ENCODE measurements at places on chromosomes 6 and 20.

- DNase-seq, result no peak
Measured at GRCh38 chr6:45650524-45651135, 272.9 kb upstream of the SUPT3H start.

- DNase-seq, result no peak
Measured at GRCh38 chr20:52921340-52921739, 50.8 kb upstream of the TSHZ2 start.

DNA sequence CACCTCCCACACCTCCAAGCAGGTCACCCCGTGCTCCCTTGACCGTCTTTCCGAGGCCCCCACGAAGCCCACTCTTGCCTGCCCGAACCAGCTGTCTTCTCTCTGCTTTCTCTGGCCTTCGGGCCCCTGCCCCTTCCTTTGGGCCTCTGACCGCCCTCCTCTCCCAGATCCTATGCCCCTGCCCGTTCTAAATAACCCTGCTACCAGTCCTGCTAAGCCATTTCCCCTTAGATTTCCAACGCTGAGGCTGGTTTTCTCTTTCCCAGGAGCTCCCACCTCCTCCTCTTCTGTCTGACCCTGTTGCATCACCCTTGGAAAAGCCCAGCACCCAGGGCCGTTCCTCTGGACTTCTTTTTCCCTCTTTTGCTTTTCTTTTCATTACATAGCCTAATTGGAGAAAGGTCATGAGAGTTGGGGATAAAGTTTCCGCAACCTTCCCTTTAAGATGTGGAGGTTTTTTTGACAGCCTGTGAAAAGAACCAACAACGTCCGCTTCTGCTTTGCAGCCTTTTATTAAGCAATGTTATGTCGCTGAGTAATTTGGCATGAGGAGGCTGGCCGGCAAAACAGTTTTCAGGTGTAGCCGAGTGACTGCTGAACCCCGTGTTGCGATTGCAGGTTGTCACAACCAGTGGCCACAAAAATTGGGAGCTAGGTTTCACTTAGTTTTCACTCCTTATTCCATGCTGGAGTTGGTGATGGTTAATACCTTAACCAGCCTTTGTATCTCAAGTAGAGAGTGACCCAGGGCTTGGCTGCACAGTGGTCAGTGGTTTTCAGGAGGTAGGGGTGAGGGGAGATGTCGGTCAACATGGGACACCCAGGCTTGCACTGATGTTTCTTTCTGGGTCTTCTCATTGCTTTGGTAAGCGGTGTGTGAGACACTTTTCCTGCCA lies 970 bp downstream of the BLTP3A start:
- peak; percentile 28 for DNase-seq

GRCh38 chr6:13398069-13398381 lies 69.7 kb upstream of the TBC1D7 start:
- DNase-seq, result no peak

- DNase-seq, result no peak
Measured at GRCh38 chr6:65671922-65672321, 35.1 kb downstream of the EYS start.

DNA sequence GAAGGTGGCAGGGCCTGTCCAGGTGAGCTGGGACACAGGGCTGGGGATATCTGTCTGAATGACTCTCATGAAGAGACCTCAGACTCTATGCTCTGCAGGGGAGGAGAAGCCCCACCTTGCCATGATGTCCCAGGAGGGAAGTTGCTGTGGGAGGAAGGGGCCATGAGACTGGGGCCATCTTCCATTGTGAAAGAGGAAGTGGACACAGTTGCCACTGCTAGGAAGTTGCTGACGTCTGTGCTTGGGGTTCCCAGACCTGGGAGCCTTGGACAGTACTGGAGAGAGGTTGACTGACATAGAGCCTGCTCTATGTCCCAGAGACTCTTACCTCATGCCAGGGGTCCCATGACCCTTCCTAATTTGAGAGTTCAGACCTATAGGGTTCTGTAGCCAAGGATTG lies 24.5 kb downstream of the SIRPB1 start:
- no peak for DNase-seq

GRCh38 chr6:134123666-134124208 lies 71.3 kb upstream of the SLC2A12 start:
- peak; percentile 36 for DNase-seq

- no peak for DNase-seq
Measured at GRCh38 chr6:131765804-131766135, 42.0 kb upstream of the ENPP1 start.

GRCh38 chr20:53500651-53501050 lies 93.0 kb downstream of the ZNF217 start:
- DNase-seq, result no peak

DNA sequence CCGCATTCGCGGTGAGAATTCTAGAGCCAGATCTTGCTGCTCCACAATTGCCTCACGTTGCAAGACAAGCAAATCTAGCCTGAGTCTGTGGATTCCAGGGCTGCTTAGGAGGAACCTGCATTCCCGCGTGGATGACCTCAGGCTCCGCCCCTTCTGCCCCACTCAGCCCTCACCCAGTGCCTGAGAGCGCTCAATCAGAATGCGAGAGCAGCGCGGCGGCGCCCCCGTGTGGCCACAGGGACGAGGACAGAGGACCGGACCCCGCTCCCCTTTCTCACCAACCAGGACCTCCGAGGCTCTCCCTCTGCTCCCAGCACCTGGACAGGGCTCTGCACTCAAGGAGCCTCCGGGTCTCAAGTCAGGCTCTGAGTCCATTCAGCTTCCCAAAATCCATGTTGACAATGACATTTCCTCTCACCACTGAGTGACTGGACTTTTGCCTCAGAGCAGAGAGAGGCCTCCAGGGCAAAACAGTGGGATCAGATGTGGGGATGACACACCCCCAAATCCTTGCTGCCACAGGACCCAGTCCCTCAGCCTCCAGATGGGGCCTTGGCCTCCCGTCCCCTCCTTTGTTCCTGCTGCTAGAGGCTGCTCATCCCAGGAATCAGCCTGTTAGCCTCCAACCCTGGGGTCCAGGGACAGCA lies 52.0 kb downstream of the RPP21 start:
- DNase-seq, result peak; percentile 47

DNA sequence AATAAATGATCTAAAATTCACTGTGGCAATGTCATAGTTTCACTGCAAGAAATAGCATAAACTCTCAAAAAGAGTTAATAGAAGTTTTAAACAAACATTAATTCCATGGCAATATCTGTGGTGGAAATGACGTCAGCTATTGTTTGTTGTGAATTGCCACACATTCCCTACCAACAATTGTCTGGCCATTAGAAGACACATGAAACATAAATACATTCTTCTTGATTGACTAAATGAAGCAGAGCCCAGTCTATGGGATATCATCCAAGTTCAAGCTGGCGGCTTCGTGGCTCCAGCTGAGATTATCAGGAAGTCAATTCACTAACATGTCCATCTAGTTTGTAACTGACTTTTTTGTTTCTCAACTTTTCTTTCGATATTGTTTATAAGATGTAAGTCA lies 369.0 kb downstream of the ARHGAP18 start:
- no peak for DNase-seq

DNA sequence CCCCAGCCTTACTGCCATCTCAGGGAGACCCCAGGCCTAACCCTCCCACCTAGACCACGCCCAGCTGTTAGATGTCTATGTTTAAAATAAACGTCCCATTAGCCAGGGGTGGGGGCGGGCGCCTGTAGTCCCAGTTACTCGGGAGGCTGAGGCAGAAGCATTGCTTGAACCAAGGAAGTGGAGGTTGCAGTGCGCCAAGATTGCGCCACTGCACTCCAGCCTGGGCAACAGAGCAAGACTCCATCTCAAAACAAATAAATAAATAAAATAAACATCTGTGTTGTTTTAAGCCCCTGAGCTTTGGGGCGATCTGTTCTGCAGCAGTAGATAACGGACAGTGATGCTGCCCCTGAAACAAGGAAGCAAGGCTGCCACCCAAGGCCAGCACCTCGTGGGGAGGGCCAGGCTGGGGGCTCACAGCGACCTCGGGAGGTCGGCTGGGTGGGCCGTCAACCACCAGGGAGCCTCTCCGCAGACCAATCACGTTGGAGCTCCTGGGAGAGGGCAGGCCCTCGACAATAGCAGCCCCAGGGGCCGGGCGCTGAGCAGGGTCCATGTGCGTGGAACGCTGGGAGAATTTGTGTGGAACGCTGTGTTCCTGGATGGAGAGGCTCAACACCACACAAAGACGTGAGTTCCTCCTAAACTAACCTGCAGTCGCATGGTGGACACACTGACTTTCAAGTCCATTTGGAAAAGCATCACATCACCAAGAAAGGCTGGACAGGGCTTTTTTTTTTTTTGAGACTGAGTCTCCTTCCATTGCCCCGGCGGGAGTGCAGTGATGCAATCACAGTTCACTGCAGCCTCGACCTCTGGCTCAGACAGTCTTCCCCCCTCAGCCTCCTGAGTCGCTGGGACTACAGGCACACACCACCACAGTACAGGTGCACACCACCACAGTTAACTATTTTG lies 1.0 kb upstream of the HELZ2 start:
- no peak for DNase-seq

DNA sequence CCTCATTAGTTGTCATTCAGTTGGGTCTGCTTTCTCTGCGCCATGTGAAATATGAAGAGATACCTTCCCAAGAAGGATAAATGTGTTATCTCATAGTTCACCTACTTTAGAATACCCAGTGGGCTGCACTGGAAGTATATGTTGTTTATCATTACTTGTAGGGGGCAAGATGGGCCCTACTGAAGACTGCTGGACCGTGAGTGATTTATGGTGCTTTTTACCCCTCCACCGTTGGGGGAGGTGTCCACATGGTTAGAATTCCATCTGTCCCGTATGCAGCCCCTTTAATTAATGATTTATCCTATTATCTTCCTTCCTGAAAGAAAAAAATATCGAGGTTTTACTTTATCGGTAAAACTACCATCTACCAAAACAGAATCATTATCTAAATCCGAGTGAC lies 97.0 kb downstream of the TSHZ2 start:
- DNase-seq, result no peak

DNA sequence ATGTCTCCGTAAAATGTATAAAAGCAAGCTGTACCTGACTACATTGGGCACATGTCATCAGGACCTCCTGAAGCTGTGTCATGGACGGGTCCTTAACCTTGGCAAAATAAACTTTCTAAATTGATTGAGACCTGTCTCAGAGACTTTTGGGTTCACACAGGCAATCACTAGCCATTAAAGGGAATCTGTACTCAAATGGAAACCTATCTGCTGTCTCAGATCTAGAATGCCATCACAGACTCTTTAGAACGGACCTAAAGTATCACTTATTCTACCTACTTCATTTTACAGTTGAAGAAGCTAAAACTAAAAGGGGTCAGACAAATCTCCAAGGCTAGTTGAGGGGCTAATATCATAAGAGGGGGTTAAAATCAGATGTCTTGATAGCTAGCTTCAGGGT lies 11.1 kb downstream of the SAMD3 start:
- DNase-seq, result no peak

GRCh38 chr6:53896196-53896595 lies 101.4 kb downstream of the LRRC1 start:
- DNase-seq, result no peak

GRCh38 chr6:71289039-71289801 lies 609 bp downstream of the OGFRL1 start:
- peak; percentile 24 for DNase-seq

DNA sequence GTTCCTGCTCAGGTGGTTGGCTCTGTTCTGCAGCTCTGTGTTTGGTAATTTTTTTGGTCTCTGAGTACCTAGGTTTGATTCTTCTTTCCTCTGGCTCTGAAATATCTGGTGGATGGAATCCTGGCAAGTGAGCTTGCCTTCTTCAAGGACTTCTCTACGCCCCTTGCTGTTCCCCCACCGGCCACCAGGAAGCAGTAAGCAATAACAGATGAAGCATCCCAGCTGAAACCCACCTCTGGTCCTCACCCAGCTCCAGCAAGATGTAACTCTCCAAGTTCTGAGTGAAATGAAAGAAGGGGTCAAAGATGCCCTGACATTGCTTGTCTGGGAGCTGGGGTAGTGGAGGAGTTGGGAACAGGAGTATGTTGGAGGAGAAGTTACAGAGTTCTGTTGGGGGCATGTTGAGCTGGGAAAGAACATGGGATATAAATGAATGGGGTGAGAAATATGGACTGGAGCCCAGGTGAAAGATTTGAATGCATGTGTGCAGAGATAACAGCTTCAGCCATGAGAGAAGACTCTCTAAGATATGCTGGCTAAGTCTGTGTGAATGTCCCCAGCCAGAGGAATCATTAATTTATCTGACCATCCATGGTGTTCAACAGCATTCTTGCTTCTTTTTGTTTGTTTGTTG lies 51.3 kb upstream of the GLP1R start:
- no peak for DNase-seq

DNA sequence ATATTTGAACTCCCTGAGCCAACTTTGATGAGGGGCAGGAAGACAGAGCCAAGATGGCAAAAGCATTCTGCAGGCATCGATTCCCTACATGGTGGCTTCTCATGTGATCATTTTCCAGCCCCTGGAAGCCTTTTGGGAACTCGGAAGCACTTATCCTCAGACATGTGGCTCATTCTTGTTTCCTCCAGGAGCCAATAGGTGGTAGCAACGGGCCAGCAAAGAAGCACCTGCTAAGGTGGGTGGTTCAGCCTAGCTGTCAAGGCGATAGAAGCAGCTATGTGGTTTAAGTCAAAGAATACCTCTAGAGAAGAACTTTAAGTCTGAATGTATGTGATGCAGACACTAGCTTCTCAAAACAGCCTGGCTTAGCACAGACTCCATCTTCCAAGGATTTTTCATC lies 64.9 kb upstream of the PAX1 start:
- no peak for DNase-seq

DNA sequence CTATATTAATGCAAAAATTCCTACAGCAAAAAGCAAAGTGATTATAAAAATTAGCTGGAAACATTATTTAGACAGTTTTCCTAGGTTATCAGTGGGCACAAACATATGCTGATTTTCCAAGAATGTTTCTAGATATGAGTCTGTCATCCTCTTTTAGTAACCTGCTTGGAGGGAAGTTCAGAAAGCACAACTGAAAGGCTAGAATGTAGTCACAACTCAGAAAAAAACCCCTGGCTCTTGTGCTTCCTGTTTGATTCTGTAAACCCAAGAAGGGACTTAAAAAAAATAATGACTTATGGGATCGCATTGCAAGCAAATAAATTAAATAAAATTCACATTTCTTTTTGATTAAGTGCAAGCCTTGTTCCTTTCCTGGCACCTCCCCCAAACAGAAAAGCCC lies 708.4 kb upstream of the EPHA7 start:
- no peak for DNase-seq

GRCh38 chr6:25670208-25670607 lies 18.2 kb downstream of the SCGN start:
- no peak for DNase-seq

DNA sequence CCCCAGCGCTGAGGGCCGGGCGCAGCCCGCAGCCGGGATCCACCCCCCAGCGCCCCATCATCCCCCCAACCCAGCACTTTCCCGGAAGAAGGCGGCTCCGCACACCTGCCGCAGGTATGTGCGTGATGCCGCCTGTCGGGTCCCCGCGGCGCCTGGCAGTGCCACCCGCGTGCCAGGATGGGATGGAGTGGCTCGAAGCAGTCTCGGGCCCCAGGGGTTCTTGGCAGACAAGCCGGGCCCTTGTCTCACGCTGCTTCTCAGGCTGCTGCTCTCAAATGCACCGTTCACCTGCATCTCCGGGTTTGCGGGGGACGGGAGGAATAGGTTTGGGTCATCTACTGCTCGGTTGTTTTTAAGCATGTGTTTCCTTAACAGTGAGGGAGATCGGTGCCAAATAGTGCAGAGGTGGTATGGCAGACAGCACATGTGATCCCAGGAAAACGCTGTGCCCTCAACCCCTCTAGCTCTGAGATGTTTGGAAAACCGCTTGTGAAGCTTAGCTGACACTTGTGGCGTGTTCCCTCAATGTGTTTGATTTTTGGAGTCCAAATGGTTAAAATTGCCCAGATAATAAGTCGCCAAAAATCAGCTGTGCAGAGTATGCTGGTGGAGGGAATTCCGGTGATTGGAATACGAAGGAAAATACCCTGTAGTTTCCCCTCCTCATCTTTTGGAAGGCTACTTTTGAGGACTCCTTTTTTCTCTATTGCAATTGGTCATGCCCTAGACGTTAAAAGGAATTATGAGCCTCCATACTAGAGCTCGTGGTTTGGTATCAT lies 926 bp downstream of the MYLIP start:
- DNase-seq, result peak; percentile 55

Measured in hindlimb muscle (tissue), 1 donor.